Chondrocyte (in vitro differentiated cells): ENCODE measurements at places on chromosomes 5 and 9. TPM values are rescaled to one million over a fixed set of nuclear protein-coding genes. Genes with fewer than 3 reads are reported as not detected.

TXNDC8 gene
- not detected in 3 replicates for total RNA-seq

SMAD5 gene
- 51.7 to 62.3 TPM (median 55.3 TPM) in 3 replicates for total RNA-seq

PCDHGA2 gene
- total RNA-seq, result 0.19 to 0.30 TPM (median 0.23 TPM) in 3 replicates

BTNL8 gene
- total RNA-seq, result not detected in 3 replicates

UBE2QL1 gene
- 0.17 to 0.36 TPM (median 0.31 TPM) in 3 replicates for total RNA-seq

ZNF300 gene
- 4.0 to 8.6 TPM (median 4.2 TPM) in 3 replicates for total RNA-seq

IFNA2 gene
- total RNA-seq, result not detected in 3 replicates

MARCHF11 gene
- total RNA-seq, result not detected in 3 replicates

MYO10 gene
- total RNA-seq, result 51.9 to 55.4 TPM (median 54.5 TPM) in 3 replicates

C7 gene
- total RNA-seq, result not detected in 3 replicates

HTR4 gene
- not detected in 3 replicates for total RNA-seq

LNPEP gene
- 30.7 to 47.7 TPM (median 31.4 TPM) in 3 replicates for total RNA-seq

TMEM252 gene
- not detected in 3 replicates for total RNA-seq

OR1Q1 gene
- total RNA-seq, result not detected in 3 replicates

ELOVL7 gene
- total RNA-seq, result 0.22 to 0.40 TPM (median 0.28 TPM) in 3 replicates

LRRC19 gene
- total RNA-seq, result not detected in 3 replicates

AGXT2 gene
- total RNA-seq, result not detected in 3 replicates

MYMK gene
- not detected in 3 replicates for total RNA-seq

SLIT3 gene
- total RNA-seq, result 65.8 to 119 TPM (median 116 TPM) in 3 replicates

MLLT3 gene
- 7.7 to 28.9 TPM (median 9.7 TPM) in 3 replicates for total RNA-seq

PLK2 gene
- total RNA-seq, result 40.0 to 48.4 TPM (median 46.8 TPM) in 3 replicates

FYB1 gene
- not detected in 3 replicates for total RNA-seq

ANAPC2 gene
- 40.3 to 62.6 TPM (median 41.0 TPM) in 3 replicates for total RNA-seq

DOLK gene
- total RNA-seq, result 21.5 to 24.7 TPM (median 22.2 TPM) in 3 replicates

TLX3 gene
- total RNA-seq, result not detected in 3 replicates

KIF12 gene
- total RNA-seq, result 0.39 to 1.4 TPM (median 0.70 TPM) in 3 replicates

PAEP gene
- not detected in 3 replicates for total RNA-seq

SGCD gene
- total RNA-seq, result 8.1 to 27.7 TPM (median 8.4 TPM) in 3 replicates

FOXD4L4 gene
- total RNA-seq, result not detected in 3 replicates

G3BP1 gene
- 174 to 202 TPM (median 181 TPM) in 3 replicates for total RNA-seq

MED7 gene
- 8.8 to 10.4 TPM (median 10.3 TPM) in 3 replicates for total RNA-seq

PCDH12 gene
- 0.02 TPM in 1 of 3 replicates, not detected in the others for total RNA-seq

NEUROG1 gene
- not detected in 3 replicates for total RNA-seq

OR1J2 gene
- total RNA-seq, result not detected in 3 replicates

GPX3 gene
- 1.5 to 5.3 TPM (median 4.9 TPM) in 3 replicates for total RNA-seq

CWC27 gene
- total RNA-seq, result 19.5 to 22.4 TPM (median 20.0 TPM) in 3 replicates

CCDC69 gene
- total RNA-seq, result 1.2 to 1.5 TPM (median 1.3 TPM) in 3 replicates

FOXD4L3 gene
- 0.41 TPM in 1 of 3 replicates, not detected in the others for total RNA-seq

SPATA31A3 gene
- not detected in 3 replicates for total RNA-seq

SLC46A2 gene
- total RNA-seq, result not detected in 3 replicates

TRMT10B gene
- total RNA-seq, result 4.8 to 5.7 TPM (median 5.2 TPM) in 3 replicates

SPEF2 gene
- 3.1 to 5.1 TPM (median 3.8 TPM) in 3 replicates for total RNA-seq

ELAVL2 gene
- total RNA-seq, result 0.36 to 1.4 TPM (median 0.37 TPM) in 3 replicates

ASPN gene
- 335 to 385 TPM (median 376 TPM) in 3 replicates for total RNA-seq

NOXA1 gene
- total RNA-seq, result 0.97 to 2.5 TPM (median 2.0 TPM) in 3 replicates

FAM169A gene
- total RNA-seq, result 5.9 to 8.8 TPM (median 7.9 TPM) in 3 replicates

TRMO gene
- 9.3 to 9.9 TPM (median 9.5 TPM) in 3 replicates for total RNA-seq

PTPRD gene
- 5.7 to 15.6 TPM (median 6.8 TPM) in 3 replicates for total RNA-seq

GDNF gene
- total RNA-seq, result 0.39 to 1.1 TPM (median 0.69 TPM) in 3 replicates

C9 gene
- not detected in 3 replicates for total RNA-seq

LTC4S gene
- total RNA-seq, result 1.2 to 1.7 TPM (median 1.3 TPM) in 3 replicates

RAI14 gene
- 177 to 287 TPM (median 260 TPM) in 3 replicates for total RNA-seq

BTNL9 gene
- total RNA-seq, result not detected in 3 replicates

PRSS3 gene
- total RNA-seq, result not detected in 3 replicates

ENG gene
- total RNA-seq, result 81.3 to 101 TPM (median 89.5 TPM) in 3 replicates

SLC34A3 gene
- not detected in 3 replicates for total RNA-seq

CDC42SE2 gene
- total RNA-seq, result 21.1 to 23.7 TPM (median 22.0 TPM) in 3 replicates
